ENCODE measurements at places on chromosomes 6 and 20.

- no peak for DNase-seq
These were observed 32.1 kb downstream of the C20orf173 start for GRCh38 chr20:35497320-35497719.

GRCh38 chr6:96089173-96089572 lies 73.4 kb downstream of the FUT9 start:
- no peak for DNase-seq

GRCh38 chr20:53059848-53060247 lies 87.7 kb downstream of the TSHZ2 start:
- DNase-seq = no peak

DNA sequence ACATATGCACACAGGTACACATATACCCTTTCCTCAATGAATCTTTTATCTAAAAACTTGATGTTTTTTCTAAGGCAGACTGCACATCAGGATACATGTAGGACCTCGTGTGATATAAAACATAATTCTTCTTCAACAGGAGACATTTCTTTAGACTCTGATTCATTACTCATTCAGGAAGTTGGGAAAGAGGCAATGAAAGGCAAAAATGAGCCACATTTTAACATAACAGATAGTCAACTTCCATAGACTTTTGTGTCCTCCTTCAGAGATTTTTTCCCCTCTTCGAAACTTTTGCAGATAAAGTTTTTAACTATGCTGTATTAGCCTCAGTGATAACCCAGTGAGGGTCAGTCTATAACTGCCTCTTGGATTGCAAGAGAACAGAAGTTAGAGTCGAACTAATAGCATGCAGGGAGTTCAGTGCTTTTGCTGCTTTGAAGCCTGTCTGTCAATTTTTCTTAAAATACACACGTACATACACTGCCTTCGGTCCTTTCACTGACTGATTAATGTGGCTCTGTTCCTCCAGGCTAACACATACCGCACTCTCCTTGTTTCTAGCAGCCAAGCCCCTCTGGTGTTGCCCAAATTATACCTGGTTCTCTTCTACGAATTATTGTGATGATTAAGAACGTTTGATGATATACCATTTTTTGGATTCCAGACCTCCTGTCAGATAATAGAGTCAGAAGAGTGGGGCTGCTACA lies 562.5 kb upstream of the MAP3K7 start:
- no peak for DNase-seq

DNA sequence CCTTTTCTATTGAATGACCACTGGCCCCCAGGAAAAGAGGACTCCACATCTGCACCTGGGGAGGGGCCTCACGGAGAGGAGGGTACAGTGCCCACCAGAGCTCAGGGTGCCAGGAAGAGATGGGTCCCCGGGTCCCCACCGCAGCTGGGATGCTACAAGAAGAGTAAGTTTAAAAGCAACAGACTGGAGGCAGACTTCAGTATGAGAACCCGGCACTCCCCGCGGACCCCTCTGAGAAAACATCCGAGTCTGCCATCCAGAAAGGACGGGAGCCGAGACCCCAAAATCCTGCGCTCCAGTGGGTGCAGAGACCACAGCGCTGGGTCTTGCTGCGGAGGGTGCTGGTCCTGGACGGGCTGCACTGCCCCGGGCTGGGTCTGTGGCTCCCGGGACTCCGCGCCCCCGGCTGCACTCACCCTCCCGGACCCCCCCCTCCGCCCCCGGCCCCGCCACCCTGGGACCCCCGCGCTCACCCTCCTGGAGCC lies 350 bp downstream of the HELZ2 start:
- no peak for DNase-seq

- no peak for DNase-seq
These were observed 2.4 kb downstream of the MYBL2 start for GRCh38 chr20:43669332-43669731.

GRCh38 chr20:37193821-37194220 lies 14.5 kb upstream of the MROH8 start:
- DNase-seq = no peak

DNA sequence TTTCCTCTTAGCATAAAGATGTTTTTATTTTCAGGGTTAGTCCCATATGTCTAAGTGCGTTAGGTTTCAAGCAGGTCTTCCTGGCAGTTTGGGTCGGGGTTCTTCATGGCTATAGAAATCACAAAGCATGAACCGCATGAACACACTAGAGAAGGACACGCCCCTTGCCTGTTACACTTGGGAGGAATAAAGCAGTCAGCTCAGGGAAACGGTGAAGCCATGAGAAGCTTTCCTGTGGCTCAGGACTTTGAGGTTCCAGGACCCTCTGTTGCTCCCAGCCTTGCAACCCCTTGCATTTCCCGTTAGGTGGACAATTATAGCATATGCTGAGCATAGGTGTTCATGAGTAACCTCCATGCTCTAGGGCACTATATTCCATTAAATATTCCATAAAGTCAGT lies 96.7 kb downstream of the SYCP2 start:
- no peak for DNase-seq

DNA sequence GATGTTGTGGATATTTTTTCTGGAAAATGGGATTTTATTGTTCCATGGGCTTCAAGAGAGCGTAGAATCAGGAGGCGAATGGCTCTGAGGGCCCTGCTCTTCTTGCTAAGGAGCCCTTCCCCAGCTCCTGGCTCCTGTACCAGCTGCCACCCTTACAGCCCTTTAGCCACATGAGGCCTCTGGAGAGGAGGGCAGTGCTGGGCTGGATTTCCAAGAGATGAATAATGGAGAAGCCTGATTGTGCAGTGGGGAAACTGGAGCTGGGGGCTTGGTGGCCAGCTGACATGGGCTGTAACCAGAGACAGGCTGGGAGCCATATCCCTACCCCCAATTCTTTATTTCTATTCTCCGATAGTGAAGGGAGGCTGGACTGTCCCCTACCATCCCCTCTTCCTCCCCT lies 9.2 kb downstream of the LRRC73 start:
- DNase-seq = no peak

All from suppressor macrophage treated with lipopolysaccharide for 1 hour (primary cell).